Ammon's horn (tissue), 1 donor: ENCODE measurements at places on chromosomes 3 and 15.

DNA sequence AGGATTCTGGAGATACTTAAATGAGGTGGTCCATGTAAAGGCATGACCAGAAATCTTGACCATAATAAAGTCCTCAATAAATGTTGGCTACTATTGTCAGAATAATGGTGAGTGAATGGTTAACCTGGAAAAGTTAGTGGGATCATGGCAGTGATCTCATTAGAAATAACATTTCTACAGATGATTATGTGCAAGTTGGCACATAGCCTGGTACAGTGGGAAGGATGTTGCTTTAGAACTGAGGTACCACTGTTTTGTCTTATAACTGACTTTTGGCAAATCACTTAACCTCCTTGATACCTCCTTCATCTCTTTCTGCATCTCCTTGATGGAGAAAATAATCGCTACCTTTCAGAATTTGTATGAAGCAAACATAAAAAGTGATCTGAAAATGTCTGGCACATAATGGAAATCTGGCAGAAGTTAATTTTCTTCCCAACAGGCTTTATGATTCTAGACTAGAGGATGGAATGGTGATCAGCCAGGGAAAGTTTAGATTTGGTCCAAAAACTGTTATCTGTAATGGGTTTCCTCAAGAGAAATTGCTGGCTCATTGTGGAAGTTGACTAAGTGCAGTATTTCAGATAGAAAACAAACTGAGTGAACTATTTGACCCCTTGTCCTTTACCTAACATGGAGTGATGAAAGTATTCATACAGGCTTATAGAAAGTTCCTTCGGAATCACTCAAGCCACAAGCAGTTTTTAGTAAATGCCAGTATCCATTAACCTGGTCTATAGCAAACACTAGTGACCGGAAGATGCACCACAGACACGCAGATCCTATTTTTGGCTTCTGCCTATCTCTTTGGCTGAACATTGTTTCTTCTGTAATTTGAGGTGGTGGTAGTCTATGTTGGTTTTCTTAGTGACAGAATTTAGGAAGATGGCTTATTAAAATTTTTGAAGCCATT, 449.6 kb upstream of the TGFBR2 start:
- DNase-seq, result no peak

DNA sequence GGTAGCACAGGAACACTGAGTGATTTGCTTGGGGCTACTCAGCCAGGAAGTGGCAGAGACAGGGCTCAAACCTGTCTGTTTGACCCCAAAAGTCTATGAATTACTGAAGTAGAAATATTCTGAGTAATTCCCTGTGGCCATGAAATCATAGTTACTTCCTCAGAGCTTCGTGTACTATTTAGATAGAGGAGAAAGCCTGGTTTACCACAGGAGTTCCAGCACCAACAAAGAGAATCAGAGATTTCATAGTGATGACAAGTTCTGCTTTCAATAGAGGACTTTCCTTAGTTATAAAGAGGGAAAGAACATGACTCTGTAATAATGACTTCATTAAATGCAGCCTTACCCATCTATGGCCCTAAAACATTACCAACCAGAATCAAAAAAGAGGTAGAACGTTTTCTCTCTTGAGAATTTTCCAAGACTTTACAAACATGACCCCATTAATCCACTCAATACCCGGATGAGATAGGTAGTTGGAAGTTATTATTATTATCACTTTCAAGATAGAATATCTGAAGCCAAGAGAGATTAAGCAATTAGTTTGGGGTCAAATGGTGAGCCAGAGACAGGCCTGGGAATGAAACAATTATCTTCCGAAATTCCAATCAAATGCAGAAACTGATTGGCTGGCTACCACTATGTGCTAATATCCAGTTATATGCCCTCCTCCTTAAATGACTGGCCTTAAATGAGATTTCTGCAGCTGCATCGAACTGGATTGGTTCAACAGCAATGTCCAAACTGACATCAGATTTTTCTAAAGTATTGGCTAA, 13.6 kb upstream of the WNT5A start:
- no peak for DNase-seq

GRCh38 chr3:23756206-23756840, 49.4 kb upstream of the UBE2E1 start:
- no peak for DNase-seq

DNA sequence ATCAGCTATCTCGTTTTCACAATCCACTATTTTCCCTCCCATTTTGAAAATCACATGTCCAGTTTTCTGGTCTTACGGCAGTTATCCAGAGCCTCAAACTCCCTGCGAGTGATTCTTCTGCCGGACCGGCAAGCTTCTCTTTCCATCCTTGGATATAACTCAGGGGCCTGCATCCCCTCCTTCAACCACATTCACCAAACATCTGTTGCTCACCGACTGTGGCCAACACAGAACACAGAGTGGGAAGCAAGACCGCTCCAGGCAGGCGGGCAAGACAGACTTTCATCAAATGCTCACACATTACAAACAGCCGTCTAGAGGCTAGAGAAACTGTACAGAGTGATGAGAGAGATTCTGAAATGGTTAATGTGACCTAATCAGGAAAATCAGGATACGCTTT, 7.6 kb upstream of the SLC12A8 start:
- no peak for DNase-seq

GRCh38 chr15:47766406-47766805, 49.1 kb downstream of the SEMA6D start:
- no peak for DNase-seq

GRCh38 chr15:75195122-75195765, 6.4 kb upstream of the C15orf39 start:
- DNase-seq, result peak; percentile 79

DNA sequence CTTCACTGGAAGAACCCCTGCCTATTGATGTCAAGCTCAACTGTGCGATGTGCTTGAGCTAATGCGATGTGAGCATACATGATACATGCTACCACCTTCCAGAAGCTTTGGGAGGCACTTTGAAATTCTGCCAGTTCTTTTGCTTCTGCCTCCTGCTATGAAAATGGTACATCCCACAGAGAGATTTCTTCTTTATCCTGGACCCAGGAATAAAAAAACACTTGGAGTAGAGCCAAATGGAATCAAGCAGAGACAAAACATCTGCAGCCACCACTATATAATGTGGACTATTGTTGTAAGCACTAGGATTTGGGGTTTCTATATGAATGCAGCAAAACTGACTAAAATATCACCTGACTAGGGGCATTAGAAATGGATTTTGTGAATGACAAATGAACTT, 119.9 kb upstream of the GAP43 start:
- DNase-seq, result no peak
